Skeletal muscle cell (primary cell): ENCODE measurements at places on chromosomes 13 and 19.

DNA sequence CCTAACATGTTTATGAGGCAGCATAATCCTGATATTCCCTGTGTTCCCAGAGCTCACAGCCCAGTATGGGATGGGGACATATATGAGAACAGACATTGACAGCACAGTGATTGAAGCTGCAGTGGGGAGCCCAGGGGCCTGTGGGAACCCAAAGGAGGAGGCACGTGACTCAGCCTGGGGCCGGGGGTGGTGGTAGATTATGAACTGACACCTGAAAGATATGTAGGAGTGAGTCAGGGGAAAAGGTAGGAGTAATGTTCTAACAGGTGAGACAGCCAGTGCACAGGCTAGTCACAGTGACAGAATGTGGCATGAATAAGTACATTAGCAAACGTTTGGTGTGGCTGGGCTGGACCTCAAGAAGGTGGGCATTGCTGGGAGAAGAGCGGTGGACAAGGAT is 29.0 kb downstream of the CKM start:
- no peak for DNase-seq

DNA sequence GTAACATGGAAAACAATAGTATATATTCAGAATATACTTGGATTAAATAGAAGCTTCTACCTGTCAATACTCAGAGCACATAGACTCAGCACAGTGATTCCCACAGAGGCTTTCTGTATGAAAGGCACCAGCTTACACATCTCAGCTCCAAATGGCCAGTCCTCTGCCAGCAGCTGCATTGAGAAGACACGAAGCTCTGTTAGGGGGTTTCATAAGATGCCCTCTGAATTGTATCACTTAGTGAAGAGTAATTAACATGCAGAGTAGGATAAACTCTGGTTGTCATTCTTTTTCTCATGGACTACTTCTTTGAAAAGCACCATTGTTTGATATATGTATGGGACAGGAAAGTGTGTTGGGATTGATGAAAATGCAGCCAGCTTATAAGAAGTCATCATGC is 15.2 kb downstream of the EDNRB start:
- DNase-seq, result no peak

GRCh38 chr19:15149737-15150136 is 42.5 kb downstream of the SYDE1 start:
- no peak for DNase-seq

DNA sequence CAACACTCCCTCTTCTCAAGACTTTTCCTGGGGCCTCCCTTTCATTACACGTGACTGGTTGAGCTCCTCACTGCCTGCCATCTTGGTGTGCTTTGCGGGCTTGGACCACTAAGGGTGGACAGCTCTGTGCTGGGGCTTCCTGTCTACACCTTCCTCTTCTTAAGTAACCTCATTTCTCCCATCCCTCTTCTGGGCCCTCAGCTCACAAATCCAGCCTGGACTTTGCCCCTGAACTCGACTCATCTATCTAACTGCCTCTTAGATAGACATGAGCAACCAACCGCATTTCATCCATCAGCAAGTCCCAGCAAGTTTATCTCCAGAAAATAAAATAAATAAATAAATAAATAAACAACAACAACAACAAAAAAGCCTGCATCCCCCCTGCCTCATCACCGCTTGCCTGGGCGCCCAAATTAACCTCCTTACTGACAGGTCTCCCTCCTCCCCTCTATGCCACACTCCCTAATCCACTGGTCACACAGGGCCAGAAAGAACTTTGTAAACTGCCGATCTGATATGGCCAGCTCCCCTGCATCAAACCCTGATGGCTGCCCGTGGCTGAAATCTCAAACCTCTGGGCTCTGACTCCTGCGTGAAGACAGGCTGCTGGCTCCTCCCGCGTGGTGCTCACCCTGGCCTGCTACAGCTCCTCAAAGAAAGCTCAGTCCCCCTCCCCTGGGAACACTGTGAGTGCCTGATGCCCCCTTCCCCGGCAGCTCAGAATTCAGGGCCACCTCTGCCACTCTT is 7.8 kb downstream of the ISOC2 start:
- no peak for DNase-seq
